ENCODE measurements at places on chromosomes 1 and 21.

GRCh38 chr1:109478806-109479205, 4.9 kb upstream of the ATXN7L2 start:
- no peak for DNase-seq

GRCh38 chr1:59218521-59219236, 78.2 kb upstream of the FGGY start:
- no peak for DNase-seq

DNA sequence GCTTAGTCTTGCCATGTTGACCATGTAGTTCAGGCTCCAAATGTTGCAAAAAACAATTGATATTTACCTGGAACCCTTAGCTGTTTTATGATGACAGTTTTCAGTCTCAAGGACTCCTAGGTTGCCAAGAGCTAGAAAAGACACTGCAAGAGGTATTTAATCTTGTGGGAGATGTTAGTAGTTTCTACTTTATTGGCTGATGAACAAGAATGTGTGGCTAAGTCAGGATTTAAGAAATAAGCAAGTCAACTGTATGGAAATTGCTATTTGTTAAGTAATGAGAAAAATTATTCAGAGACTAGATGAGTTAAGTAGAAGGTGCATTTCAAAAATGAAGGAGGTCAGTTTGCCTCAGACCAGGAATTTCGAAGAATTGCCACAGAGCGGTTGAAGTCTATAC, 639.7 kb upstream of the USP24 start:
- DNase-seq: no peak

GRCh38 chr1:111742938-111743549, 3.8 kb upstream of the INKA2 start:
- no peak for DNase-seq

- DNase-seq: no peak
Observed at GRCh38 chr1:56627019-56627635, 18.0 kb upstream of the PRKAA2 start.

GRCh38 chr1:39800471-39800835, 11.8 kb upstream of the BMP8B start:
- no peak for DNase-seq

DNA sequence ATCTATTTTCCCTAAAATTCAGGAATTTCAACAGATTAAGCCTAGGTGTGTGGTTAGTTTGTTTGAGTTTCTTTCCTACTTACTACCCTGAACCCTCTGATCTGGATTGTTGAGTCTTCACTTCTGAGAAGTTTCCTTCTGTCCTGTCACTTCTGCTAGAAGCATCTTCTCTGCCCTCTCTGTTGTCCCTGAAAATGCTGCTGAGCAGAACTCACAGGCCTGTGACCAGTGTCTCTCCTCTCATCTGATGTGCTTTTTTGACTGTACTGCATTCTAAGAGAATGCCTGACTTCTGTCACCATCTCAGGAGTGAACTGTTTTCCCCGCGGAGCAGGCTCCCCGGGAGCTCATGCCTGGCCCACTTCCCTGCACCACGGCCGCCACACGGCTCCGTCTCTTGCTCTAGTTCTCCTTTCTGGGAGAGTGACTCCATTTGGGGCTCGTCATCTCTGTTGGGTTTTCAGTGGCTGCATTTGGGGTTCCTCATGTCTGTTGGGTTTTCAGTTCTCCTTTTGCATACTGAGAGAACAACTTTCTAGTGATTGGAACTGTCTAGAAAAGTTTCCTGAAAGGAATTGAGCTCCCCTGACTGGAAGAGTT, 77.9 kb downstream of the POFUT2 start:
- DNase-seq: no peak

DNA sequence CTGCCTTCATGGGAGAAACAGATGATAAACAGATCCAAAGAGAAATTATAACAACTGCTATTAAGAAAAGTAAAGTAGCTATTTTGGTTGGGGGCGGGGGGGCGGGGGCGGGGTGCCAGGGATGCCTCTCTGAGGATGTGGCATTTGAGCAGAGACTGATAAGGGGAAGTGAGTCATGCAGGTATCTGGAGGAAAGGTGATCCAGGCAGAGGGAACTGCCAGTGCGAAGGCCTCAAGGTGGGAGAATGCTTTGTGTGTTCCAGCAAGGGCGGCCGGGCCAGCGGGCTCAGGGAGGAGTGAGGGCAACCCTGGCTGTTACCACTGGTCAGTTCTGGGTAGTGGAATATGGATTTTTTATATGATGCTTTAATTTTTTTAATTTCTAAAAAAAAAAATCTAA, 7.0 kb upstream of the TNFRSF1B start:
- no peak for DNase-seq

DNA sequence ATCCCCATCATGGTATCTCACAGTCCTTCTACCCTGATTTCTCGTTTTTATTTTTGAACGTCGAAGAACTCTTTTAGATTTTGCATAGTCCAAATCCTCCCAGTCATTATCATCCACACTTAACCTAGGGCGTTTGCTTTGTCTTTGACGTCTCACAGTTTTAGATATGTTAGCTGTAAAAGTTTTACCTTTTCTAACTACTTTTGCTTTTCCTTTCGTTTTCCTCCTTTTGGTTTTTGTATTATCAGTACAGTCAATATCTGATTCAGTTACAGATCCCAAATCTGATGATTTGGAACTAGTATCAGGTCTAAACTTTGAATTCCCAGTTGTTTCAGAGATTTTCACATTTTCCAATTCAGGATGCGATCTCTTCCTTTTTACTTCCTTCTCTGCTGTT, 13.1 kb upstream of the PSMG1 start:
- DNase-seq: no peak

GRCh38 chr1:226634166-226634588, 85.6 kb downstream of the STUM start:
- DNase-seq: peak; percentile 70

DNA sequence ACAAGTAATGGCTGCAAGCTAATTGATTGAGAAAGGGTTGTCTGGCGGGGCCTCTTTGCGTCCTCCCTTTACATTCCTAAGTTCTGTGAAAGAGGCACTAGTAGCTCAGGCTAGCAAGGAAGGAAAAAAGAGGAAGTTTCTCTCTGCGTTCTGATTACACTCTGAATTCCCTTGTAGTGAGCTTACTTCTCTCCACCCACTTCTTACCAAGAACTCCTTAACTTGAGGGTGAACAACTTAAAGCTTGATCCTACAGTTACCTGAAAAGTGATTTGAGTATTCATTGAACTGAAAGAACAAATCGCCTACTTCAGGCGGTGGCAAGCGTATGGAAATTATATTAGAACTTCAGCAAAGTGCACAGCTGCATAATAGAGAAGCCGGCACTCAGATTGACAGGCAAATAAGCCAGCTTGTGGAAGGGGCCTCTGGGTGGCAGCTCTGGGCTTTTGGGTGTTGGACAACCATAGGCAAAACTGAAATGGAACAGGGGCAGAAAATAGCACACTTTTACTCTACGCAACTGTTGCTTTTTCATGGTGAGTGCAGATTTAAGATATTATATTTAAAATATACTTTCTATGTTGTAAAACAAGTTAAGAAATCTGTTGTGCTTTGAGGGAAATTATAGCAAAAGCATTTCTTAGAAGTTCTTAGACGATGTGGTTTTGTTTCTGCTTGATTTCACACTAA, 464.5 kb downstream of the USP25 start:
- DNase-seq: peak; percentile 81

DNA sequence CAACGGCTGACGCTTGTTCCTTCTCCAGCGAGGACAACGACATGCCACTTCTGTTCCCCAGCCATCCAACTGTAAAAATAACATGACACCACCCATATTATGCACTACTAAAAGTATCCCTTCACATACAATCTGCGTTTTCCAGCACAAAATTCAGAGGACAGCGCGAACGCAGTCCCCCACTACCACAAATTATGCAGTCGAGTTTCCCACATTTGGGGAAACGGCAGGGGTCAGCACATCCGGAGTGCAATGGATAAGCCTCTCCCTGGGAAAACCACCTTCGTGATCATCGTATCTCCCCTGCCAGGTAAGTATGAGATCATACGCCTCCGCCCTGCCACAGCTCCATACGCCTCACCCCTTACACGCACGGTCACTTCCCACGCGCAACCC, 120.9 kb downstream of the PPIAL4G start:
- DNase-seq: no peak

GRCh38 chr1:7519861-7520395, 251.2 kb upstream of the VAMP3 start:
- DNase-seq: no peak

GRCh38 chr1:201964261-201964660, 9.0 kb downstream of the TIMM17A start:
- no peak for DNase-seq

DNA sequence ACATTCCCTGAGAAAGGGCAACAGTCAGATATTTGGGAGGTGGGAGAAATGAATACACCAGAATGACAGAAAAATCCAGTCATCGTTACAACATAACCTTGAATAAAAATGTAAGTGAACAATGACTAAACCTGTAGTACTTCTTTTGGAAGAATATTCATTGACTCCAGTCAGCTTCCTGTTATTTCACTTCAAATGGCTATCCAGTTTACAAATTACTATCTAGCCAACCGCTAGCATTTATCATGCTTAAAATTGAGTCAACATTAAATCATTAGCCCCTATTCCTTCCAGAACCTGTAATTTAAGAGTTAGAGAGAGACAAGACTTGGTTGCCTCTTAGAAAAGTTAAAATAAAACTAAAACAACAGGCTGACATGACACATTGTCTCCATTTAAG, 33.6 kb downstream of the WLS start:
- DNase-seq: no peak

DNA sequence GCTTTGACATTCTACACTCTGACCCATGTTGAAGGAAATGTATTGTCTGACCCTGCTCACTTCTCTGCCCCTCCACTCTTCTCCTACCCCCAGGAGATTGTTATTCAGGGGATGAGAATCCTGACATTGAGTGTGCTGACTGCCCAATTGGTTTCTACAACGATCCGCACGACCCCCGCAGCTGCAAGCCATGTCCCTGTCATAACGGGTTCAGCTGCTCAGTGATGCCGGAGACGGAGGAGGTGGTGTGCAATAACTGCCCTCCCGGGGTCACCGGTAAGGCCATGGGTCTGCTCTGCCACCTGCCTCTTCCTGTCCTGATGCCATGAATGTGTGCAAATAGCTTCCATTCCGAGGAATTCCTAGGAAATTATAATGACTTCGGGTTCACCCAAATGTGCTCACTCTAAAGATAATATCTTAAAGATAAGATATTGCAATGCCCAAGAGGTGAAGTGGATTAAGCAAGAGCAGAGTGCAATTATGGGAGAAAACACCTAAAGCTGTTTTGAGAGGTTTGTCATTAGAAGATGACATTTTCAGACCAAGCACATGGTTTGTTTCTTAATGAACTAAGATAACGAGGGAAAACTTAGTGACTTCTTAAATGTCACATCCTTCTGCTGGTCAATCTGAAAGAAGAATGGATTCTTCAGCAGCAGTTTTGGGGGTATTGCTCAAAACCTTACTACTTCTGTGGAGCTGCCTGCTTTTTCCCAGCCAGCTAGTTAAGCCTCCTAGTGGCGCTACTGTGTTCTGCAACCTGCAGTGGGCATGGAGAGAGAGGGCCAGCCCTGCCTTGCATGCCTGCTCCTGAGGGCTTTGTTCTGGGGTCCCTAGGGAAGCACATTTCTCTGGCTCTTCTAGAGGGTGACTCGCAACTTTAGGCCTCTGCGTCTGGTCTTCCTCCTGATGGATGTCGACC, 41.6 kb downstream of the LAMC2 start:
- DNase-seq: peak; percentile 49

- DNase-seq: no peak
Observed at GRCh38 chr1:232319072-232319471, 310.9 kb downstream of the SIPA1L2 start.

DNA sequence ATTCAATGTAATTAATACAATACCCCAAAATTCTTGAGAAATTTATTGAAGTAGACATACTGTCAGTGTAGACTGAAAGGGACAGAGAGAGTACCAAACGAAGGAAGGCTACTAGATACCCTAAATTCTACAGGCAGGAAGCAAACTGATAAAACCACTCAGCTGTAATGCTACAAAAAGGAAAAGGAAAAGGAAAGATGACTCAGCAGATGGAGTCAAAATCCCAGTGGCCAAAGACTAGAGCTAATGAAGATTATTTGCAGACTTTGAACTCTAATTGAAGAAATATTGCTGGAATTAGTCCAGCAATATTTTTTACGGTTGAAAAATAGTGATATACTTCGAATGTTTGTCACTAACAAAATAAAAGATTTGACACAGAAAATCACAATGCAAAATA, 671.9 kb downstream of the BRINP3 start:
- DNase-seq: no peak

DNA sequence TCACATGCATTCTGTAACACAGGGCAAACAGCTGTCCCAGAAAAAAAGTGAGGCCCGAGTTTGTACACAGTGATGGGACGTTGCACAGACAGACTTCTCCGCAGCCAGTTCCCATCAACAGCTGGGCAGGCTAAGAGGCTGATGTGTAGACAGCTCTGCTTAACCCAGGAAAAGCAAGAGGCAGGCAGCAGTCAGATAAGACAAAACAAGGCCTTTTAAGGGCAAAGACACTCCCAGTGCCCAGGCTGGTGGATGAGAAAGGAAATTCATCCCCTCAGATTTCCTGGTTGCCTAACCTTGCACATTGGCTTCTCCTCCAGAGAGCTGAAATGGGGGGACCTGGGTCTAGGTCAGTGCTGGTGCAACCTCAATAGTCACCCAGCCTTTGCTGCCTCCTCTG, 17.2 kb upstream of the PHLDA3 start:
- no peak for DNase-seq
